Epithelial cell of alveolus of lung (primary cell): ENCODE measurements at places on chromosomes 6 and 20. TPM values are rescaled to one million over a fixed set of nuclear protein-coding genes. Genes with fewer than 3 reads are reported as not detected.

Gene NOX3
- total RNA-seq: not detected in 2 replicates

Gene SEL1L2
- total RNA-seq: not detected in 2 replicates

Gene OXT
- not detected in 2 replicates for total RNA-seq

Gene SNX21
- 31.7 and 43.9 TPM in 2 replicates for total RNA-seq

Gene FAM209B
- total RNA-seq: not detected in 2 replicates

Gene SLCO4A1
- not detected in 2 replicates for total RNA-seq

Gene PAX1
- total RNA-seq: not detected in 2 replicates

Gene ASIP
- total RNA-seq: not detected in 2 replicates

Gene GLP1R
- total RNA-seq: not detected in 2 replicates

Gene PTPN1
- 31.3 and 45.1 TPM in 2 replicates for total RNA-seq

Gene SDCBP2
- total RNA-seq: 1.8 and 10.4 TPM in 2 replicates

Gene ARFGEF3
- total RNA-seq: 0.08 and 0.39 TPM in 2 replicates

Gene ETV7
- 0.48 and 1.3 TPM in 2 replicates for total RNA-seq

Gene RHAG
- total RNA-seq: not detected in 2 replicates

Gene SLC26A8
- total RNA-seq: not detected in 2 replicates

Gene MUC21
- not detected in 2 replicates for total RNA-seq

Gene ECI2
- total RNA-seq: 61.7 and 91.8 TPM in 2 replicates

Gene ZBTB22
- total RNA-seq: 17.6 and 20.3 TPM in 2 replicates
